ENCODE measurements at places on chromosomes 3 and 15.

GRCh38 chr3:113057117-113057516 lies 66.3 kb downstream of the GTPBP8 start:
- DNase-seq: no peak

GRCh38 chr15:70264014-70264582 lies 166.4 kb upstream of the TLE3 start:
- peak; percentile 100 for DNase-seq

DNA sequence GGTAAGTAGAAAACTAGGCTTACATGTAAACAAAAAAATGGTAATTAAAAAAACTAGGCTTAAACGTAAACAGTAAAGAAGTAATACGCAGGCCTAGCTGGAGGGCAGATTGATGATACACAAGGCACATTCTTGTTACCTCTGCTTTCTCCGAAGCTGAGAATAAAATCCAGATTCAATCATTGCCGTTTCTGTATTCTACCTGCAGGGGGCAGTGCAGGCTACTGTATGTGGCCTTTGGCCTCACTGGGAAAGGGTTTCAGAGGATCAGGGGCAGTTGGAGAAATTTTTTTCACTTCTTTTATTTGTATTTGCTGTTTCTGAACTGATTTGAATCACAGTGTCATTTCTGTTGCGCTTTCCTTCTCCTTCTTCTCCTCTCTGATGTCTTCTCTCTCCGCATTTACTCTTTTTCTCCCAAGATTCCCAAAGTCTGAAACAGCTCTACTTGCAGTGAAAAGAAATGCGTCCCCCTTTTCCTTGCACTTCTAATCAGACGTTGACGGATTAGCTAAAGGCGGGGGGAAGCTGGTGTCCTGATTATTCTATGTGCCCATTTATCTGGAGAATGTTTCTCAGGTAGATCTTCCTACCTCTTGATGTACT lies 67.1 kb upstream of the MCTP2 start:
- DNase-seq: peak; percentile 36

- DNase-seq: no peak
Measured at GRCh38 chr15:99477791-99478471, 87.9 kb upstream of the MEF2A start.

DNA sequence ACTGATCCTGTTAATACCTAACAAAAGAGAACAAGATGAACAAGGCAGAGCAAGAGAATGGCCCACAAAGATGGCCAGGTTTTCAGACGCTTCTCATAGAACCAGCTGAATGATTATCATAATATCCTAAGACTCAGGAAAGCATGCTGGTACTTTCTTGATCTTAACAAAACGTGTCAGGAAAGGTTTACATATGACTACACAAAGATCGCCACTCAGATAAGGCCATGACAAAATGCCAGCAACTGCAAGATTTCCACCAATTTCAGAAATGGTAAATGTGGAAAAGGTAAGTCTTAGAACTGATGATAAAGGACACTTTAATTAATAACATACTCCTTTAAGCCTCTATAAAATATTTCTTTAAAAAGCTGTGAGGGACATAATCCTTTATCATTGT lies 108.8 kb downstream of the DLG1 start:
- no peak for DNase-seq

GRCh38 chr3:10551821-10552630 lies 46.6 kb upstream of the ATP2B2 start:
- no peak for DNase-seq

DNA sequence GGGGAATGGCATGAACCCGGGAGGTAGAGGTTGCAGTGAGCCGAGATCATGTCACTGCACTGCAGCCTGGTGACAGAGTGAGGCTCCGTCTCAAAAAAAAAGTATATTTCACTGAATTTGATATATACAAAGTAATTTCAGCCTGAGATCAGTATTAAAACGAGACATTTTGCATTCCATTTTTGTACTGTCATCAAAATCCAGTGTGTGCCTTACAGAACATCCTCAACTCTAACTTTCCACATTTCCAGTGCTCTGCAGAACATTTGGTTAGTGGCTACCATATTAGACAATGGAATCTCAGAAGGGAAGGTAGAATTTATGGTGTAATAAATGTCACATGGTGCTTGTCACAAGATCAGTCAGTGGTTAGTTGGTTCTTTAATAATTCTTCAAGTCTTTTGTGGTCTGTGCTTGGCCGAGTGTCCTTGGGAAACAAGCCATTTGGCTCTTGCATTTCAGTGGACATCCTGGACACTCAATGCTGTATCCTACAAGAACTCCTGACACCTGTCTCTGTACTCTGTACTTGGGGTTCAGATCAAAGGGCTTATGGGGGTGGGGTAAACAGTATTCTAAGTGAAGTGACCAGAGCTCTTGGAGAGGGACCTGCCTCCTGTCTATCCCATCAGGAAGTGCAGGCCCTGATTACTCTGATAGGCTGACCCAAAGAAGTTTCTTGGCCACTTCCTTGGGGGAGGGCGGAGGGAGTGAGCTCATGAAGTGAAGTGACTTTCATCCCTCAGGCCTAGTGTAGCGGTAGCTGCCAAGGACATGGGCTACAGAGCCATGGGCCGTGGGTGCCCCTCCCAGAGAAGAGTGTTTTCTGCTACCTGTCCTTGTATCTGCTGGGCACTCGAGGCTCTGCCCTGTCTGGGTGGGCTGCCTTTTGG lies 3.7 kb downstream of the ACVR2B start:
- no peak for DNase-seq

DNA sequence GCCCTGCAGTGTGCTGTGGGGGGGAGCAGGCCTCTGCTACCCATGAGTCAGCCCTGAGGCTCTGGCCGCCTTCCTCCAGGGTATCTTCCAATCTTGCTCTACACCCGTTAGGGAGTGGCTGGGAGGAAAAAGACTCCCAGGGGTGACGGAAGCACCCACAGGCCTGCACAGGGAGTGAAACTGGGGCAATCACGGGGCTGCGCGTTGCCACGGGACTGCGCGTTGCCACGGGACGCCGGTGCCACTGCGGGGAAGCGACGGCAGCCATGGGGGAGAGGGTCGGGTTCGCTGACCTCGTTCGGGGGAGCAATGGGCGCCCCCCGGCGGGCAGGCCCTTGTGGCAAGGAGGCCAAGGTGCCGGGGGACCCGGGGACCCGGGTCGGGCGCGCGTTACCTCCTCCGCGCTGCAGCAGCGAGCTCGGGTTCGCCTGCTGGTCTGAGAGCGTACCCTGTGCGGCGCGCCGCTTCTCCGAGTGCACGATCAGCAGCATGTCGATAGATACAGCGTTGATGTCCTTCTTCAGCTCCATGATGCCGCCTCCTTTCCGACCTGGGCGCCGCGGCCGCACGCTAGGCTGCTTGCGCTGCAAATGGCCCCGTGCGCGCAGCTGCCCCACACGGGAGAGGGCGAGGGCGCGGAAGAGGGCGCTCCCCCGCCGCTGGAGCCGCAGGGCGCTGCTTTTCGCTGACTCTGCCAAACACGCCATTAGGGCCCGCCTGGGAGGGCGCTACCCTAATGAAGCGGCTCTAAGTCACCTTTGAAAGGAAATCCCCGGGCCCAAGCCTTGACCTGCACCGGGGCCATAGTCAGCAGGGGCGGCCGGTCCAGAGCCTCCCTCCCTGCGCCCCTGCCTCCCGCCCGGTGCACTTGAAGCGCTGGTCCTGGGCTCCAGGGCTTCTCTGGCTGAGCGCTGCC lies at the start of gene KY:
KY (minus strand) TSS at position 592 of the 916 bp plus-strand sequence; CDS start at position 530, 62 bp downstream.
- DNase-seq: peak; percentile 87

- no peak for DNase-seq
Measured at GRCh38 chr3:64209866-64210621, 15.2 kb downstream of the PRICKLE2 start.

- no peak for DNase-seq
Measured at GRCh38 chr3:77541203-77541922, 501.5 kb downstream of the ROBO2 start.

All from NCI-H1105 treated with DMSO at 0.1 percent for 48 hours (cell line).